Subcutaneous preadipocyte (primary cell): ENCODE measurements at places on chromosomes 13 and 19. TPM values are rescaled to one million over a fixed set of nuclear protein-coding genes. Genes with fewer than 3 reads are reported as not detected.

ZNF99 gene
- total RNA-seq: under 0.01 TPM in 1 of 2 replicates, not detected in the other

CEACAM7 gene
- not detected in 2 replicates for total RNA-seq

ZNF506 gene
- 8.6 and 9.6 TPM in 2 replicates for total RNA-seq

CD209 gene
- not detected in 2 replicates for total RNA-seq

PINLYP gene
- 2.0 and 3.3 TPM in 2 replicates for total RNA-seq

RHPN2 gene
- total RNA-seq: 0.73 and 2.7 TPM in 2 replicates

RUBCNL gene
- total RNA-seq: 0.59 and 8.5 TPM in 2 replicates

S1PR4 gene
- total RNA-seq: not detected in 2 replicates

MCEMP1 gene
- not detected in 2 replicates for total RNA-seq

PDCD2L gene
- total RNA-seq: 15.1 and 15.2 TPM in 2 replicates

KCNK6 gene
- 0.73 and 1.4 TPM in 2 replicates for total RNA-seq

KLK14 gene
- not detected in 2 replicates for total RNA-seq

KIR3DL1 gene
- not detected in 2 replicates for total RNA-seq

KLK3 gene
- not detected in 2 replicates for total RNA-seq

CPB2 gene
- total RNA-seq: not detected in 2 replicates

NLRP4 gene
- not detected in 2 replicates for total RNA-seq

GJB6 gene
- not detected in 2 replicates for total RNA-seq

CARM1 gene
- 45.6 and 65.7 TPM in 2 replicates for total RNA-seq
